ENCODE measurements at places on chromosomes 16 and 17.

- no peak for DNase-seq
Measured at GRCh38 chr16:58001781-58002415, 691 bp downstream of the USB1 start.

GRCh38 chr16:49921791-49922456 lies 66.0 kb upstream of the ZNF423 start:
- DNase-seq = peak; percentile 40

DNA sequence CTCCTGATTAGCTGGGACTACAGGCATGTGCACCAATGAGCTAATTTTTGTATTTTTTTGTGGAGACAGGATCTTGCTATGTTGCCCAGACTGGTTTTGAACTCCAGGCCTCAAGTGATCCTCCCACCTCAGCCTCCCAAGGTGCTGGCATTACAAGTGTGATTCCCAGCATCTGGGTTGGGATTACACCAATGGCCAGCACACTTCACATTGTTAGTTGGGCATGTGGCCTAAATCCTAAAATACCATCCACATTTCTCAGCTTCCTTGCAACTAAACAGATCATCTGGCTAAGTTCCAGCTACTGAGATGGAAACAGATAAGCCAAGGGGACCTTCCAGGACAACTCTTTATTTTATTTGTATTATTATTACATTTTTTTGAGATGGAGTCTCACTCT lies 9.9 kb downstream of the RABEP2 start:
- no peak for DNase-seq

DNA sequence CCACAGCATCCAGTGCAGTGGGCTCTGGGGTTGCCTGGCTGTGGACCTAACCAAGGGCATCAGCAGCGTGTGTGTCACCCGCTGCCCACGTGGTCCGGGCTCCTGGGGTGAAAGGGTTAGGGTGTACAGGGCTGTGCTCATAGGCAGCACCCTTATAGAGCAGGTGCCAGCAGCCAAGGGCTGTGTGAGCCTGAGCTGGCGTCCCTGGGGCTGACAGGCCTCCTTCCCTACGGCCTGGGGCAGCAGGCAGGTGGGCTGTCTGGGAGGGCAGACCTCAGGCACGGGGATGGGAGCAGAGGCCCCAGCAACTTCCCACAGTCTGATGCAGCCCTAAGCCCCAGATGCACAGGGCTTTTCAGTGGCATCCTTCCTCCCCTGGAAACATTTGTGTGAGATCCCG lies 13.9 kb downstream of the CD300A start:
- DNase-seq = no peak

GRCh38 chr17:41781404-41782110 lies 5.0 kb downstream of the JUP start:
- no peak for DNase-seq

DNA sequence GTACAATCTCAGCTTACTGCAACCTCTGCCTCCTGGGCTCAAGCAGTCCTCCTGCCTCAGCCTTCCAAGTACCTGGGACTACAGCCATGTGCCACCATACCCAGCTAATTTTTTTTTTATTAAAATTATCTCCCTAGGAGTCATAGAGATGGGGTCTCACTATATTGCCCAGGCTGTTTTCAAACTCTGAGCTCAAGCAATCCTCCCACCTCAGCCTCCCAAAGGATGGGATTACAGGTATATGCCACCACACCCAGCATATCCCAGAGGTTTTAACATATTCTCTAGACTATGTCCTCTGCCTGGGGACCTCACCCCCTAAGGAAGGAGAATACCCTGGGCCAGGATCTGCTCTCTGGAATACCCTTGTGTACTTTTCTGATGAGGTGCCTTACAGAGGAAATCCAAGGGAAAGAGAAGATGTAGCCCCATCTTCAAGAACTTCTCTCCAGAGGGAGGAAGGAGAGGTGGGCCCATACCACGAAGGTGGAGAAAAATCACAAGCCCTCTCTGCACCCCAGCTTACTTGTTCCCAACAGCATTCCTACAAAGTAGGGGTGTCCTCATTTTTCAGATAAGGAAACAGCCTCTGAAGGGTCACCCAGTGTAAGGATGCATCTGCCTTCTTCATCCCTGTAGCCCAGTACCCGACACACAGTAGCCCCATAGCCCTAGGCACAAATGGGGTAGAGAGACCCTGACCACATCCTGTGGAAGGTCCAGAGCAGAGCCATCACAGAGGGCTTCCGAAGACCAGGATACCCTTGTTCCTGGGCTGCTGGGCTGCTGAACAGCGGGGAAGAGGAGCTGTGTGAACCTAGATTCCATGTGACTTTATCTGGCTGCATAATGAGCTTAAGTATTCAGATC lies 151.6 kb downstream of the SOCS1 start:
- no peak for DNase-seq

DNA sequence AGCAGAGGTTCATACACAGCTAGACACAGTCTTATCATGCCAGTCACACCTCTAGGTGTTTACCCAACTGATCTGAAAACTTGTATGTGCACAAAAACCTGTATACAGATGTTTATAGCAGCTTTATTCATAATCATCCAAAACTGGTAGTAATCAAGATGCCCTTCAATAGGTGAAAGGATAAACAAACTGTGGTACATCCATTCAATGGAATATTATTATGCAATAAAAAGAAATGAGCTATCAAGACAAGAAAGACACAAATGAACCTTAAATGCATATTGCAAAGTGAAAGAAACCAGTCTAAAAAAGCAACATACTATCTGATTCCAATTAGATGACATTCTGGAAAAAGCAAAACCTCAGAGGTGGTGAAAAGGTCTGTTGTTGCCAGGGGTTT lies 47.6 kb upstream of the CNEP1R1 start:
- DNase-seq = no peak

DNA sequence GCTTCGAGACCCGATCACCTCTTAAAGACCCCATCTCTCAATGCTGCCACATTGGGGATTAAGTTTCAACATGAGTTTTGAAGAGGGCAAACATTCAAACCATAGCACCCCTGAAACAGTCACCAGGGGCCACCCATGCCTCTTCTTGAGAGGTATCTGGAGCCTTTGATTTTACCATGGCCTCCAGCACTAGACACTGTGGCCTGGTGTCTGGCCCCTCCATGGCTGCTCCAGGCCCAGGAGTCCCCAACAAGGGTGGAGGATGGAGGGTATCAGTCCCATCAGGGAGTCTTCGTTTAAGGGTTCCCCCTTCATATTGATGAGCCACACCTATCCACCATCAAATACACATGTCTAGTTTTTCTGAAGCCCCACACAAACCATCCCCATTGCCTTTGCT lies 66.5 kb upstream of the CDH5 start:
- DNase-seq = no peak

DNA sequence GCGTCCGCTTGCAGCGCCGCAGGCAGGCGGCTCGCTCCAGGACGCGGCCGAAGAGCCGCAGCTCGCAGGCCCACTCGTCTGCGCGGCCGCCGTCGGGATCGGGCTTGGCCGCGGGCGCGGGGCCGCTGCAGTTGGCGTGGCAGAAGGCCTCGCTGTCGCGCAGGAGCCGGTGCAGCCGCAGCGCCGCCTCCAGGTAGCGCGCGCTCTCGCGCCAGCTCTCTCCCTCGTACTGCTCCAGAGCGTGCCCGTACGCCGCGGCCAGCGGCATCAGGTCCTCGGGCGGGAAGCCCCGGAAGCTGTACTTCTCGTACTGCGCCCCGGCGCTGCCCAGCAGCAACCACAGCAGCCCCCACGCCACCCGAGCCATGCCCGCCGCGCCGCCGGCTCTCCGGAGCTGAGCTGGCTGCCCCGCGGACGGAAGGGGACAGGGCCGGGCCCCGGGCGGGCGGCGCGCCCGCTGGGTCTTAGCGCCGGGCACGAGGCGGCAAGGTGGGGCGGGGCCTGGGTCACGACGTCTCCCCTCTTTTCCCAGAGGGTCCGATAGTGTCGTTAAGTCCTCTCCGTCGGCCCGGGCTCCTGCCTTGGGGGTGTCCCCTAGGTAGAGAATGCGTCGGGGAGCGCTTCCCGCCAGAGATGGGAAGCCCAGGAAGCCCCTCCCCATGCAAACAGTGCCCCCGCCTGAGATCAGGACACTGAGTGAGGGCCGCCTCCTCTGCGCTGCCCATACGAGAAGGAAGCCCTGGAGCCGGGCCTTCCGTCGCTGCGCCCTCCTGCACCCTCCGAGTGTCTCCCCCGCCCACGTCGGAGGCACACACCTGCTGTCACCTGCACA lies at the start of gene P3H4:
Gene P3H4 (minus strand): TSS at position 401 of the 832 bp plus-strand sequence. CDS start 34 bp downstream, at position 367.
- DNase-seq = peak; percentile 78

DNA sequence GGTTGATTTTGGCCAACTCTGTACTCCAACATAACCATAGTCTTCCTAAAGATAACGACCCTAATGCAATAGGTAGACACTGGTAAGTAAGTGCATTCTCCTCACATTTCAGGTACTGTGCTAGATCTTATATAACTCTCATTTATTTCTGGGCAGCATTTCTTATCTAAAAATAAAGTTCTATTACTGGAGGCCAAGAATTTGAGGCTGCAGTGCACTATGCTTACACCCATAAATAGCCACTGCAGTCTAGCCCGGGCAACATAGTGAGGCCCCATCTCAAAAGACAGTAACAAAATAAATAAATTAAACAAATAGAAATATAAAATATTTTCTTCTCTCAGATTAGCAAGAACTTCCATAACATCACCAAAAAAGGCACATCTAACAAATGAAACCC lies 12.7 kb downstream of the CLEC3A start:
- no peak for DNase-seq

DNA sequence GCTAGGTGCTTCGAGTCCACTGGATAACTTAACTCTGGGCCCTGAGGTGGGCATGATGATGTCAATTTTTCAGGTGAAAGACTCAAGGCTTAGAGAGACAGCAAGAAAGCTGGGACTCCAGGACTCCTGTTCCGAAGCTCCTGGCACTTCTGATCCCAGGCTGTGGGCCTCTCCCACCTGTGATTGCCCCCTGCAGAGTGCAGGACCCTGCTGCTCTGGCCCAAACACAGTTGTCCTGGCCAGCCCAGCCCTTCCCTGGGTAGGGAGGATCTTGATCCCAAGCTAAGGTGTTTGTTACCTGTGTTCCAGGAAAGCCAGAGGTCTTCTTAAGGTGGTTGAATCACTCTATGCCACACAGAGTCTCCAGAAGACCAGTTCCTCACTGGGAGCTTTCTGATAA lies 3.1 kb downstream of the CHST5 start:
- no peak for DNase-seq

DNA sequence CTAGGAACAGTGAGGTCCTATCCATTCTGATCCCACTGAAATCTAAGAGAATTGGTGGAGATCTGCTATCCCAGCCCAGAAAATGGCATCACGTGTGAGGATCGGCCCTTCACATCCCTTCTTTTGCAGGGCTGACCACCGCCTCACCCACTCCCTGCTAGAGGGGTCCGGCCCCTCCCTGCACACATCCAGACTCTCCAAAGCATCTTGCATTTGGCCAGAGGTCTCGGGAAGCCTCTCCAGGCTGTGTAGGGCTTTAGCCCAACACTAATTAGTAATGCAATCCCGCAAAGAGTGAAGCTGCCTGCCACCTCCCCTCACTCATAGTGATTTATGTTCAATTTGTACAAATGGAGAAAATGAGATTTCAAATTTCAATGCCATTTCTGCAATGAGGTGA lies 434.4 kb upstream of the ZFHX3 start:
- no peak for DNase-seq

DNA sequence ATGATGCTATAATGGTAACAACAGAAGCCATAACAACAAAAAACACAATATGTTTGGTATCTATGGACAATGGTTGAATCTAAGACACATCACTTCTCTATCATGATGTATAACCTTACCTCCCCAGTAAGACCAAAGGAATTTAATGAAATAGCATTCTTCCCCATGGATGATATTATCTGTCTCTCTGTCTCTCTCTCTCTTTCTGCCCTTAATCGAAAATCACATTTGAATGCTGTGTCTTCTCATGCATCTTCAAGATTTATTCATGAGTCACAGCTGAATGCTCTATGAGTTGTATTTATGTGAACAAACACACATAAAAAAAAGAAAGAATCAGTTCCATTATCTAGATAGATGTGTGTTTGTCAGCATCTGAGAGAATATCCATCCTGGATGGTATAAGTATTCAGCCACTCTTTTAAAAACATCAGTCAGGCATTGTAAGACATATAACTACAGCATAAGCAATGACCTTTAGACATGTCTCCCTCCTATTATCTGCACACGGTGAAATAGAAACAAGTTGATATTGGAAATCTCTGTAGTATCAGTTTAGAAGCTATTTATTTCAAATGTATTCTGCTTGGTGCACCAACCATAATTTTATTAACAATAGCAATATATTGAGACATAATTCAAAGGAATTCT lies 433.3 kb downstream of the TOX3 start:
- DNase-seq = no peak

- no peak for DNase-seq
Measured at GRCh38 chr16:56226845-56227525, 35.7 kb downstream of the GNAO1 start.

GRCh38 chr16:27780468-27781194 lies 230.7 kb downstream of the KATNIP start:
- no peak for DNase-seq

DNA sequence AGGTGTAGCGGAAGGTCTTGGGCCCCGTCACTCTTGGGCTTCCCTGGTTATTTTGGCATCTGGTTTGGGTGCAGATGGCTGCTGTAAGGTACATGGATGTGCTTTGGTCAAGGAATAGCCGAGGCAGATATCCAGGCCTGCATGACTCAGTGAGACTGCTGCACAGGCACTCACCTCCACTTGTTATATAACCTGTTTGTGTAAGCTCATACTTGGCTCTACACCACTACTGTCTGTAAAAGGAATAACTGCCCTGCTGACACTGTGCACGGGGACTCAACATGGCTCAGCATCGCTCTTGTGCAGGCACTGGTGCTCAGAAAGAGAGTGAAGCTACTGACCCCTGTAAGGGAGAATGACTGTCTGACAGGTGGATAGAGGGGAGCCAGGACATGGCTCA lies 42.3 kb upstream of the ARL4D start:
- DNase-seq = no peak

GRCh38 chr17:70882504-70882903 lies 713.2 kb downstream of the KCNJ2 start:
- DNase-seq = no peak

DNA sequence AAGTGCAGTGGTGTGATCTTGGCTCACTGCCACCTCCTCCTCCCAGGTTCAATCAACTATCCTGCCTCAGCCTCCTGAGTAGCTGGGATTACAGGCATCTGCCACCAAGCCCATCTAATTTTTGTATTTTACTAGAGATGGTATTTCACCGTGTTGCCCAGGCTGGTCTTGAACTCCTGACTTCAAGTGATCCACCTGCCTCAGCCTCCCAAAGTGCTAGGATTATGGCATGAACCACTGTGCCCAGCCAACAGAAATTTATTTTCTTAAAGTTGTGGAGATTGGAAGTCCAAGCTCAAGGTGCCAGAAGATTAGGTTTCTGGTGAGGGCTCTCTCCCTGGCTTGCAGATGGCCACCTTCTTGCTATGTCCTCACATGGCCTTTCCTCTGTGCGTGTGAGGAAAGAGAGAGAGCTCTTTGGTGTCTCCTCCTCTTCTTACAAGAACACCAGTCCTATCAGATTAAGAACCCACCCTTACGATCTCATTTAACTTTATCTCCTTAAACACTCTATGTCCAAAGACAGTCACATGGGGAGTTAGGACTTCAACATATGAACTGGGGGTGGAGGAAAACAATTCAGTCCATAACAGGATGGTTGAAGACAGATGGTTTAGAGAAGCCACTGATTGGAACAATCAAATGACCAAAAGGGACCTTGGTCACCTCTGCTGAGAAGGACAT lies 31.8 kb downstream of the C16orf82 start:
- DNase-seq = no peak

- DNase-seq = no peak
Measured at GRCh38 chr17:49132317-49132698, 261 bp upstream of the B4GALNT2 start.
